Activated CD4-positive, alpha-beta T cell treated with anti-CD3 and anti-CD28 coated beads, Interleukin-2, amount 10 ng/mL, durations not matched to agents 7 days and 5 days (primary cell): ENCODE measurements at places on chromosomes 3 and 15. TPM values are rescaled to one million over a fixed set of nuclear protein-coding genes. Genes with fewer than 3 reads are reported as not detected.

Gene NR2E3
- not detected for total RNA-seq

Gene WDR93
- not detected for total RNA-seq

Gene DHX36
- total RNA-seq: 64.4 TPM

Gene GPR62
- total RNA-seq: not detected

Gene CLRN1
- not detected for total RNA-seq

Gene U2SURP
- total RNA-seq: 111 TPM

Gene FOXL2
- total RNA-seq: not detected

Gene DNAH1
- total RNA-seq: 25.7 TPM

Gene ZNF80
- total RNA-seq: 0.10 TPM

- H3K27me3 ChIP-seq: peaks cover 20% of the 10 kb centered on the region
- H3K4me3 ChIP-seq: no peak overlapping the region
- H3K4me1 ChIP-seq: peaks cover 26% of the 10 kb centered on the region
- peak; percentile 26 for DNase-seq
- no peak overlapping the region for H3K27ac ChIP-seq
Measured at GRCh38 chr15:69782809-69783208, 314.9 kb downstream of the TLE3 start.

- H3K4me1 ChIP-seq: no peaks in the 10 kb centered on the region
- H3K36me3 ChIP-seq: no peaks in the 10 kb centered on the region
Measured at GRCh38 chr15:37218351-37218916, 118.1 kb upstream of the MEIS2 start.

DNA sequence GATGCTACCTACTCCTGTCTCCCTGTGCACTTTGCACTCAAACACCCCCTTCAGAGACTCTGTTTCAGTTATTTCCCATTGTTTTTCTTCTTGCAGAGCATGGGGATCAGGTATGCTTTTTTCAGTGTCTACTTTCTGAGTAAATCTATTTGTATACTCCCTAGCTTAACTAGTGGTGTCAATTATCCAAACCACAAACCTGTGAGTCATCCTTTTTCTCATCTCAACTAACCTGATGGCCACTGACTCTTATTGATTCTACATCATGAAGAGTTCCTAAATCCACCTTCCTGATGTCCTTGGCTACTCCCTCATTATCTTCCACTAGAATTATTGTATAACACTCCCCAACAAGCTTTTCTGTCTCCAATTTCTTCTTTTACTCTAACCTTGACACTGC, 68.0 kb downstream of the DIPK2A start:
- no peak for DNase-seq
- peaks cover 2% of the 10 kb centered on the region for H3K4me1 ChIP-seq
- no peaks in the 10 kb centered on the region for H3K36me3 ChIP-seq
- no peak overlapping the region for H3K4me3 ChIP-seq
- H3K27ac ChIP-seq: no peak overlapping the region

- DNase-seq: no peak
- peak overlapping the region; percentile 98 for H3K27ac ChIP-seq
- peaks cover 31% of the 10 kb centered on the region for H3K36me3 ChIP-seq
- peak overlapping the region; percentile 99 for H3K4me3 ChIP-seq
- H3K4me1 ChIP-seq: peaks cover 42% of the 10 kb centered on the region
- H3K27me3 ChIP-seq: peaks cover 2% of the 10 kb centered on the region
Measured at GRCh38 chr15:40306371-40306770, 1.4 kb downstream of the PLCB2 start.

- no peak within 1 kb of the TSS for H3K4me3 ChIP-seq
- no peak within 1 kb of the TSS for H3K27ac ChIP-seq
- H3K4me1 ChIP-seq: peaks cover 35% of the 10 kb centered on the region
- no peaks in the 10 kb centered on the region for H3K27me3 ChIP-seq
- peaks cover 43% of the 10 kb centered on the region for H3K36me3 ChIP-seq
Measured at GRCh38 chr3:42090973-42091731, at the start of gene TRAK1. TSS of gene TRAK1 (plus strand) at chr3:42091357. CDS start at chr3:42091470, 113 bp downstream.

DNA sequence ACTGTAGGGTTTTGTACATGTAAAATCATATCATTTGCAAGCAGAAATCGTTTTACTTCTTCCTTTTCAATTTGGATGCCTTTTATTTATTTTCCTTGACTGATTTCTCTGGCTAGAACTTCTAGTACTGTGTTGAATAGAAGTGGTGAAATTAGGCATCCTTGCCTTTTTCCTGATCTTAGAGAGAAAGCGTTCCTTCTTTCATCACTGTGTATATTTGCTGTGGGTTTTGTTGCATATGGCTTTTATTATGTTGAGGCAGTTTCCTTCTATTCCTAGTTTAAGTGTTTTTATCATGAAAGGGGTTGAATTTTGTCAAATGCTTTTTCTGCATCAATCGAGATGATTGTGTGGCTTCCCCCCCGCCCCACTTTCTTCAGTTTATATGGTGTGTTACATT, 140.9 kb downstream of the ATG7 start:
- H3K36me3 ChIP-seq: peaks cover 37% of the 10 kb centered on the region
- H3K27me3 ChIP-seq: no peaks in the 10 kb centered on the region
- H3K4me1 ChIP-seq: no peaks in the 10 kb centered on the region
- no peak for DNase-seq
- no peak overlapping the region for H3K4me3 ChIP-seq
- H3K27ac ChIP-seq: no peak overlapping the region

DNA sequence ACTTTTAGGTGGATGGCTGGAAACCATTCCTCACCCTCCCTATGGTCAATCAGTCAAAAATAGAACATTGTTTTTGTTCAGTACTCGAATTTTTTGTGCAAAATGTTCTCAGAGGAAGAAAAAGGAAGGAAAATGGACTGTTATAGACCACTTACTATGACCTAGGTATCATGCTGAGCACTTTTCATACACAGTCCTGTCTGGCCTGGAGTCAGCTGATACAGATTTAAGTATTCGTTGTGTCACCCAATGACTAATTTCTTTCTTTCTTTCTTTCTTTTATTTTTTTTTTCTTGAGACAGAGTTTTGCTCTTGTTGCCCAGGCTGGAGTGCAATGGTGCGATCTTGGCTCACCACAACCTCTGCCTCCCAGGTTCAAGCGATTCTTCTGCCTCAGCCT, 29.1 kb upstream of the TNIK start:
- peaks cover 2% of the 10 kb centered on the region for H3K36me3 ChIP-seq
- H3K4me3 ChIP-seq: no peak overlapping the region
- no peak overlapping the region for H3K27ac ChIP-seq
- no peaks in the 10 kb centered on the region for H3K27me3 ChIP-seq
- DNase-seq: no peak

DNA sequence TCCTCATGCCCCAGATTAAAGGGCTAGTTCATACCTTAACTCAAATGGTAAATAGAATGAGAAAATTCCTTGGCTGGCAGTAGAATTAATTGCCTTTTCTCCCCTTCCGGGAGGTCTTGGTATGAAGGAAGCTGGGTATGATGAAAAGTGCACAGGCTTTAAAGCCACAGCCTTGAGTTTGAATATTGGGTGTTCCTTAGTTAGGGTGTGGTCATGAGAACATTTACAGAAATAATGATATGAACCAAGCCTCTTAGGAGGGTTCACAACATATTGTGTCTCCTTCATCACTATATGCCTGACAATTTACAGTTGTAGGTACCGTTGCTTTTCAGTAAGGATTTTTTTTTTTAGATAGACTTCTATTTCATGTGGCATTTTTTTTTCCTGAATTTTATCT, 48.1 kb downstream of the PYDC2 start:
- H3K27me3 ChIP-seq: no peaks in the 10 kb centered on the region
- no peak for DNase-seq
- H3K4me1 ChIP-seq: no peaks in the 10 kb centered on the region
- no peak overlapping the region for H3K4me3 ChIP-seq

GRCh38 chr3:126050626-126051025, 33.3 kb downstream of the SLC41A3 start:
- peaks cover 19% of the 10 kb centered on the region for H3K4me1 ChIP-seq
- H3K4me3 ChIP-seq: no peak overlapping the region
- no peak for DNase-seq

DNA sequence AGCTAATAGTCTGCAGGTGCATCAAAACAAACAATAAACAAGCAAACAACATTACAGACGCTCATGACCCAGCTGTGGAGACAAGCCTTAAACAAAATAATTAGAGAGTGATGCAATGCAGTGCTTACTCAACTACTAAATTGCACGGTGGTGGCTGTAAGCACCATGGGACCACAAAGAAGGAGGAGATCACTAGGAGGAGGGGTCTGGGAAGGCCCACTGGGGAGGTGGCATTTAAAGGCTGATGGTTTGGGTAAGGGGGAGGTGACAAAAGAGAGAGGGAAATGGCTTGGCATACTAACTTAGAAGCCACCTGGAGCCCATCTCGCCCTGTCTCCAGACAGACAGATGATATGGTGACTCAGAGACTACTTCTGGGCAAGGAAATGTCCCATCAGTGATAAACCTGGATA, 516.7 kb downstream of the FOXP1 start:
- peaks cover 4% of the 10 kb centered on the region for H3K36me3 ChIP-seq
- no peaks in the 10 kb centered on the region for H3K27me3 ChIP-seq
- DNase-seq: peak; percentile 43
- H3K4me3 ChIP-seq: peak overlapping the region; percentile 86
- H3K27ac ChIP-seq: peak overlapping the region; percentile 96

- H3K27me3 ChIP-seq: no peaks in the 10 kb centered on the region
- peaks cover 12% of the 10 kb centered on the region for H3K36me3 ChIP-seq
- no peaks in the 10 kb centered on the region for H3K4me1 ChIP-seq
- no peak overlapping the region for H3K27ac ChIP-seq
- DNase-seq: no peak
Measured at GRCh38 chr3:9817436-9817835, 7.4 kb downstream of the TTLL3 start.

DNA sequence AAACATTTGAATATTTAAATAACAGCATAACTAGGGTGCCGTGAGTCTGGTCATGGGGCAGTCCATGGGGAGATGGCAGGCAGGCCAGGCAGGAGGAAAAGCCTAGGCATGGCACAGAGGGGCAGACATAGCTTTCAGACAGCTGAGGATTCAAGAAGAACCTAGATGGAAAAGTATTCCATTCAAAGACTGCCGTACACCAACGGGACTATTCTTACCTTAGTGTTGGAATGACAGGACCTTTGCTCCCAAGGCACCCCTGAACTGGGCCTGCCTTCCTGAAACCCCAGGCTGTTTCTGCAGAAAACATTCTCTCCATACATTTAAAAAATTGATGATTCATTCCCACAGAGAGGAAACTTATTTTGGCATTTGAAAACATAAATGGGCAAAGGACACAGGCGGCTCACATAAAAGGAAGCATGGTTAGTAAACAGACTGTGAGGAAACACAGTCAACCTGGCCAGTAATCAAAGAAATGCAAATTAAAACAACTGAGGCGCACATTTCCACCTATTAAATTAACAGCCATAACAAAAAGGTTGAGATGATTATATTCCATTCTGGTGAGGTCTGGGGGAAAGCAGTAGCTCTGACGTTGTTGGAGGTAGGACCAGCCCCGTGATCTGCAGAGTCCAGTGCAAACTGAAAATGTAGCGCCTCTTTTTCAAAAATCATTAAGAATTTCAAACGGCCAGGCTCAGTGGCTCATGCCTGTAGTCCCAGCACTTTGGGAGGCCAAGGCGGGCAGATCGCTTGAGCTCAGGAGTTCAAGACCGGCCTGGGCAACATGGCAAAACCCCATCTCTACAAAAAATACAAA, 71.3 kb upstream of the SMAD3 start:
- peaks cover 28% of the 10 kb centered on the region for H3K27me3 ChIP-seq
- no peak overlapping the region for H3K27ac ChIP-seq
- H3K4me3 ChIP-seq: no peak overlapping the region
- H3K36me3 ChIP-seq: peaks cover 2% of the 10 kb centered on the region
- H3K4me1 ChIP-seq: no peaks in the 10 kb centered on the region

GRCh38 chr15:64341961-64342360, 14.0 kb downstream of the CSNK1G1 start:
- H3K36me3 ChIP-seq: peaks cover 18% of the 10 kb centered on the region
- DNase-seq: no peak
- no peak overlapping the region for H3K4me3 ChIP-seq
- H3K27ac ChIP-seq: no peak overlapping the region

DNA sequence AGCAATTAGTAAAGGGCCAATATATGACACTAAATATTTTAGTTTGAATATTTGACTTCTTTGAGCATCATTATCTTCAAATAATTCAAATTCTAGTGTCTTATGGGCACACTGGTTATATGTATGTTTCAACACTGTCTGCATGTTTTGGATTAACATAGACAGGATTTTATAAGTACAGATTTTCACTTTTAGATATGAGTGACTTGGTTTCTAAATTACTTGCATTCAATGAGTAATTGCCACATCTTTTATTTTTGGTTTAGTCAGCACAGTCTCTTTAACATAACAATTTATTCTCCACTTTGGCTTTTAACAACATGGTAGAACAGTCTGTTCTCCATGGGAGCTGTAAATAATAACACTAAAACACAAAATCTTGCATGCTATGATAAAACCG, 674.8 kb downstream of the TBL1XR1 start:
- H3K4me1 ChIP-seq: no peaks in the 10 kb centered on the region
- H3K27ac ChIP-seq: no peak overlapping the region
- DNase-seq: no peak
- no peaks in the 10 kb centered on the region for H3K36me3 ChIP-seq

- no peaks in the 10 kb centered on the region for H3K4me1 ChIP-seq
- DNase-seq: no peak
- H3K27ac ChIP-seq: no peak overlapping the region
- H3K36me3 ChIP-seq: no peaks in the 10 kb centered on the region
- H3K4me3 ChIP-seq: no peak overlapping the region
Measured at GRCh38 chr3:2950159-2950558, 160.0 kb downstream of the IL5RA start.

- no peaks in the 10 kb centered on the region for H3K36me3 ChIP-seq
- no peak overlapping the region for H3K27ac ChIP-seq
- no peaks in the 10 kb centered on the region for H3K27me3 ChIP-seq
- H3K4me1 ChIP-seq: no peaks in the 10 kb centered on the region
Measured at GRCh38 chr15:81723701-81724100, 322.1 kb downstream of the MEX3B start.

- no peak overlapping the region for H3K27ac ChIP-seq
- no peaks in the 10 kb centered on the region for H3K36me3 ChIP-seq
- no peak overlapping the region for H3K4me3 ChIP-seq
- H3K27me3 ChIP-seq: peaks cover 5% of the 10 kb centered on the region
Measured at GRCh38 chr15:55552926-55553325, 35.2 kb downstream of the PYGO1 start.

DNA sequence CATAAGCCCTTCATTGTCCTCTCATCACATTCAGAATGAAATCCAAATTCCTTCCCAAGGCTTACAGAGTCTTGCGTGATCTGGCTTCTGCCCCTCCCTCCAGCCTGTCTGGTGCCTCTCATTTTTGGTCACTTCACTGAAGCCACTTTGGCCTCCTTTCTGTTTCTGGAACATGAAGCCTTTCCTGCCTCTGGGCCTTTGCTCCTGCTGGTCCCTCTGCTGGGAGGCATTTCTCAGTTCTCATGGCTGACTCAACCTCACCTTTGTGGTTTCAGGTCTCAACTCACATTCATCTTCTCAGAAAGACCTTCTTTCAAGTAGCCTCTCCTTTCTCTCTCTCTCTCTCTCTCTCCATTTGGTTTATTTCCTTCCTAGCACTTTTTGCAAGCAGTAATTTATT, 43.9 kb upstream of the BHLHE40 start:
- H3K27me3 ChIP-seq: no peaks in the 10 kb centered on the region
- no peak overlapping the region for H3K4me3 ChIP-seq
- H3K27ac ChIP-seq: peak overlapping the region; percentile 27
- H3K4me1 ChIP-seq: peaks cover 18% of the 10 kb centered on the region
- peak; percentile 20 for DNase-seq
- peaks cover 4% of the 10 kb centered on the region for H3K36me3 ChIP-seq
